ENCODE measurements at places on chromosomes 16 and 17.
A peak's percentile ranks its signal among the peaks of the same experiment; 100 is the strongest.

- no peak for DNase-seq
These were observed 58.2 kb upstream of the STAC2 start for GRCh38 chr17:39283896-39284295.

- peak; percentile 29 for DNase-seq
These were observed 1.4 kb downstream of the APRT start for GRCh38 chr16:88810166-88810911.

DNA sequence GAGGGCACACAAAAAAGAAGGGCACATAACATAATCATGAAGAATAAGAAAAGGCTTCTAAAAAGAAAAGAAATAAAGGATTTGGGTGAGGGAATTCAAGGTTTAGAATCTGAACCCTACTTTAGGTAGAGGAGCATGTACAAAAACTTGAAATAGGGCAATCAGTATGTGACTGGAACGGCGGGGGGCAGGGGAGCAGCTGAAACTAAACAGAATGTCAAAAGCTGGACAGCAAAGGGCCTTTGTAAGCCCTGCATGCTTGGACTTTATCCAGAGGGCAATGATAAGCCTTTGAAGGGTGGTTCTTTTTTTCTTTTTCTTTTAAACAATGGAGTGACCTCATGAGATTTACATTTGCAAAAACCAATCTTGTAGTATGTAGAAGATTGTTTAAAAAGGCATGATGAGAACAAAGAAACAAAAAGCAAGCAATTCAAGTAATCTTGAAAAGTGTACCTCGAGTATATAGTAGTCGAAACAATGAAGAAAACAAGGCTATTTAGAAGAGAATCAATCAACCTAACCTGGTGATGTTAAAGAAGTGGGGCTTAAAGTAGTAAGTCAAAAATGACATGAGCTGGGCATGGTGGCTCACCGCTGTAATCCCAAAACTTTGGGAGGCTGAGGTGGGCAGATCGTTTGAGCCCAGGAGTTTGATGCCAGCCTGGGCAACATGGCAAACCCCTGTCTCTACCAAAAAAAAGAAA is 46.7 kb upstream of the ANKFY1 start:
- DNase-seq: no peak

- no peak for DNase-seq
These were observed 5.6 kb downstream of the CDH16 start for GRCh38 chr16:66913081-66913480.

DNA sequence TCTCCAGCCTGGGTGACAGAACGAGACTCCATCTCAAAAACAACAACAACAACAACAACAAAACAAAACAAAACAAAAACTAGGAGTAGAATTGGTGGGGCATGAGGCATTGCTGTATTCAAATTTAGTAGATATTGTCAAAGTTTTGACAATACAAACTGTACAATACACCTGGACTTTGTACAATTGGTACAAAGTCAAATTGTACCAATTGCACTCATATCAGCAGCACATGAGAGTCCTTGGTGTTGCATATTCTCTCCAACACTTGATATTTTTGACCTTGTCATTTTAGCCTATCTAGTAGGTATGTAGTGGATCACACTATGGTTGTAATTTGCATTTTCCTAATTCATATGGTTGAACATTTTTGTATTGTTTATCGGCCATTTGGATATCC is 14.3 kb upstream of the ATF7IP2 start:
- no peak for DNase-seq

DNA sequence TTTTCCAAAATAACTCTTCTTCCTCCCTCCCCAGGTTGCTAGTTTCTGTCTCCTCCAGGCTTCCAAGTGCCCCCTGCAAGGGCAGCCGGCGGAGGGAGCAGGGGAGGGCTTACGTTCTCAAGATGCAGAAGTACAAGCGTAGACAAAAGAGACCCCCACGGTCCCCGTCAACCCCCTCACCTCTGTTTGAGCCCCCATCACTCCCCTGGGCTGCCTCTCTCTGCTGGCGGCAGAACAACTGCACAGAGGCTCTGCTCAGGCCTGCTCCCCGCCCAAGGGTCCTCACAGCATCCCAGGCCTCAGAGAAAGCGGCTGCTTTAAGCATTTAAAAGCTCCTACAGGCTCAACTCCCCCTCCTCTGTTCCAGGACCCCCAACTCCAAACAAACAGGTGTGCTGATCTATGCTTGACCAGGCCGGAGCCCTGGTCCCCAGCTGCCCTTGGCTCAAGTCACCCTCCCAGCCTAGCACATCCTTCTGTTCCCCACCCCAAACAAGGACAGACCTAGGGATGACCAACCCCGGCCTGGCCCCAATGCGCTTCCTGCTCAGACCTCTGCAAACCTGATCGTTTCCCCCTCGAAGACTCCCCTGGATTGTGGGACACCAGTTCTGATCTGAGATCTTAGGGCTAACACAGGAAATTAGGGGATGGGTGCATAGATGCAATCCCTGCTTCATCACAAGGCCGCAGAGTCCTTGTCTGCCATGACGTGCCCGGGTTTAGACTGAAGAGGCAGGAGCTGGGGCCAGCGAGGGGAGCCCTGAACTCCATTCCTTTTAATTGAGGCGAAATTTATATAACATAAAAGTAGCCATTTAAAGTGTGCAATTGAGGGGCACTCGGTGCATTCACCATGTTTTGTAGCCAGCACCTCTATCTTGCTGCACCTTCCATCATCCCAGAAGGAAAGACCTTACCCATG is 17.2 kb upstream of the RBFOX3 start:
- no peak for DNase-seq

- no peak for DNase-seq
These were observed 33.5 kb downstream of the LMF1 start for GRCh38 chr16:937311-937710.

GRCh38 chr16:6020162-6020985 is 922.8 kb upstream of the EEF2KMT start:
- no peak for DNase-seq

DNA sequence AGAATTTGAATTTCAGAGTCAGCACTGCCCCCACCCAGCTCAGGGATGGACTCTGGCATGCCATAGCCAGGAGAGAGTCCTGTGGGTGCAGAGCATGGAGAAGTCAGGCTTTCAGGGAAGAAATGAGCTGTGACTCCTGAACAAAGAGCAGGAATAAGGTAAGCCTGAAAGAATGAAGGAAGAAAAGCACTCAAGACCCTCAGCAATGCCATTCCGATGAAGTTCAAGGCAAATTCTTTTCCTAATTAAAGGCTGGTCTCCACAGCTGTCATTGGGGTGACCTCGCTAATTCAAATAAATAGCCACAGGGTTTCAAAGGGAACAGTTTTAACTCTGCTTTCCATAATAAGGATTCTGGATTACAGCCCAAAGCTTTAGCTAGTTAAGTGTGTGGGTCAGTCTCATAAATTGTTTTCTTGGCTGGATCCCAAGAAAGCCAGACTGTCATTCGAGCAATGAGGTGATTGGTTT is 31.7 kb downstream of the TOM1L2 start:
- no peak for DNase-seq

DNA sequence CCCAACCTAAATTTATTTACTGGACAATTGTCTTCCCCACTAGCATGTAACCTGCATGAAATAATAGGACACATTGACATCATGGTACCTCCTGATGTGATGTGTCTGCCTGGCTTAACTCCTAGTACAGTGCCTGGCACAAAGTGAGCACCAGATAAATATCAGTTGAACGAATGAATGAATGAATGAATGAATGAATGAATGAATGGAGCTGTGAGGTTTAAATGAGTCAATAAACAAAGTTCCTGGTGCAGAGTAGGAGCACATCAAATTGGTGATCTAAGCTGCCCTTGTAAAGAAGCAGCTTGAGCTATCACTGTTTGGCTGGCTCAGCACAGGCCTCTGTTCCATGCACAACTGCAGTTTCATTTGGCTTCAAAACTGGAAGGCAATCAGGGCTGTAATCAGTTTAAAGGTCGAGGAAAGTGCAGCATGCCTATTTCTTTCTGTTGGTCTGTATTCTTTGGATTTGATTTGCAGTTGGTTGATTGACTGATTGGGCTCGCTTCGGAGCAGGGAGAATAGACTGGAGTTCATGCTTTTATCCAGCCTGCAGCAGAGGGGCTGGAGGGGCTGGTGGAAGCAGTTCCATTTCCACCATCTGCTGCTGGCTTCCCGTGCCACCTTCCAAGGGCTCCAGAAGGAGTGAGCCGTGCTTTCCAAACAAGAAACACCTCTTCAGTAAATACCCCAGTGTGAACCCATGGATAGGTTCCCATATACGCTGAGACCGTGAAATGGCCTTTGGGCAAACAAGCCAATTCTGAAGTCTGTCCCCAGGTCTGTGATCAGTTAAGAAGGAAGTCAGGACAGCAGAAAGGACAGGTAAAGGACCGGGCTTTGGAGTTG is 54.6 kb downstream of the GPRC5B start:
- no peak for DNase-seq

DNA sequence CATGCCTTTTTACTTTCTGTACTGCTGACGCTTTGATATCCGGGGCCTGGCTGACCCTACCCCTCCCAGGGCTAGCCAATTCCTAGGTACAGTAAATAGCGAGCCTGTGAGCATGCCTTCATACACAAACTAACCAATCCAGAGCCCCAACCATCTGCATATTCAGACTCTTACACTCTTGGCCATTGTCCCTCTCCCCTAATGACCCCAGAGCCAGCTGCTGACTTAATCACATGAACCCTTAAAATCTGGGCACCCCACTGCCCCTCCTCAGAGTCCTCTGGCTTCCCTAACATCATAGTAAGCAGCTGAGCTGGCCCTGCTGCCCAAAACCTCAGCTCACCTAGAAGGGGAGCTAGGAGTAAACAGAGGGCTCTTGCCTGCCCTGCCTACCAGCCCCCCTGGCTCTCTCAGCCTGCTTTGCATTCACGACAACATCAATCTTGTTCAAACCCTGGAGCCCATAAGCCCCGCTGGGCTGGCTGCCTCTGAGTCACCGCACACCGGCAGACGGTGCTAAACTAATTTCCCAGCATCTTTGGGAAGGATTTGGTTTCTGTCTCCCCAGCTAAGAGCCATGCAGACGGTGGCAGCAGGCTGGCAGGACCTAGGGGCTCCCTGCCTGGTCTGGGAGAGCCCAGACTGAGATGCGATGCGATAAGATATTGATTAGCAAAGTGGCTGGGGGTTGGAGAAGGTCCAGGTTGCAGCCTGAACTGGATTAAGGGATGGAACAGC is 63.2 kb downstream of the CLEC19A start:
- no peak for DNase-seq

- DNase-seq: no peak
These were observed 767.6 kb downstream of the KCNJ18 start for GRCh38 chr17:22459953-22460350.

DNA sequence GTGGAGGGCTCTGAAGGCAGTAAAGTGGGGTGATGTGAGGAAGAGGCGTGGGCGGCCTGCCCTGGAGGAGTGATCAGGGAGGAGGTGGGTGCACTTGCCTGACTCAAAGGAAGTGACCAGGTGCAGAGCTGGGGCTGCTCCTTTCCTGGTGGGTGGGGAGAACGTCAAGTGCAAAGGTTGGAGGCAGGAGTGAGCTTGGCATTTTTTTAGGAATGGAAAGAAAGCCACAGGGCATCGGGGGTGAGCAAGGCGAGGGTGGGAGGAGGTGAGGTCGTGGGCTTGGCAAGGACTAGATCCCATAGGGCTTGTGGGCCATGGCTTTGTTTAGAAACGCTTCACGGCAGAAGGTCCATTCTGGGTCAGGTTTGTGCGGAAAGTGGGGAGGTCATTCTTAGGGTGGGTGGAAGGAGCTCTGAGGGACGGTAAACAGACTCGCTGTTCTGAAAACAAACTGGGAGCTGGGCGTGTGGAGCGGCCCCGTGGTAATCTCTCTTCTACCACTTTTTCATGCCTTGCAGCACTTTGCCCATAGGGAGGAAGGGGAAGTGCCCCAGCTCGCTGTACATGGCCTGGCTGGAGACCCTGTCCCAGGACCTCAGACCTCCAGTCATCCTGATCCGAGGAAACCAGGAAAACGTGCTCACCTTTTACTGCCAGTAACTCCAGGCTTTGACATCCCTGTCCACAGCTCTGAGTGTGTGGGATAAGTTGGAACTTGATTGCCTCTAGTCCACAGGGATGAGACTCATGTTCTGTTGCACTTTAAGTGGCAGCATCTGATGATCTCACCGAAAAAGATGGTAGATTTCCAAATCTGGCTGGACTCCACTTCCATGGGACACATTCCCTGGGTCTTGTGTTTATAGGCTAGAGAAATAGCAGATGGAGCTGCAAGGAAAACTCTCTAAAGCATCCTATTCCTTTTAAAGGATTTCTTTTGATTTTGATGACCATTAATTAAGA is 18.9 kb upstream of the HERPUD1 start:
- DNase-seq: no peak

GRCh38 chr16:78277321-78278055 is 178.0 kb downstream of the WWOX start:
- DNase-seq: no peak

GRCh38 chr17:63423963-63424362 is 22.1 kb downstream of the CYB561 start:
- no peak for DNase-seq

- DNase-seq: no peak
These were observed 190.8 kb upstream of the NLRP1 start for GRCh38 chr17:5775098-5775497.

DNA sequence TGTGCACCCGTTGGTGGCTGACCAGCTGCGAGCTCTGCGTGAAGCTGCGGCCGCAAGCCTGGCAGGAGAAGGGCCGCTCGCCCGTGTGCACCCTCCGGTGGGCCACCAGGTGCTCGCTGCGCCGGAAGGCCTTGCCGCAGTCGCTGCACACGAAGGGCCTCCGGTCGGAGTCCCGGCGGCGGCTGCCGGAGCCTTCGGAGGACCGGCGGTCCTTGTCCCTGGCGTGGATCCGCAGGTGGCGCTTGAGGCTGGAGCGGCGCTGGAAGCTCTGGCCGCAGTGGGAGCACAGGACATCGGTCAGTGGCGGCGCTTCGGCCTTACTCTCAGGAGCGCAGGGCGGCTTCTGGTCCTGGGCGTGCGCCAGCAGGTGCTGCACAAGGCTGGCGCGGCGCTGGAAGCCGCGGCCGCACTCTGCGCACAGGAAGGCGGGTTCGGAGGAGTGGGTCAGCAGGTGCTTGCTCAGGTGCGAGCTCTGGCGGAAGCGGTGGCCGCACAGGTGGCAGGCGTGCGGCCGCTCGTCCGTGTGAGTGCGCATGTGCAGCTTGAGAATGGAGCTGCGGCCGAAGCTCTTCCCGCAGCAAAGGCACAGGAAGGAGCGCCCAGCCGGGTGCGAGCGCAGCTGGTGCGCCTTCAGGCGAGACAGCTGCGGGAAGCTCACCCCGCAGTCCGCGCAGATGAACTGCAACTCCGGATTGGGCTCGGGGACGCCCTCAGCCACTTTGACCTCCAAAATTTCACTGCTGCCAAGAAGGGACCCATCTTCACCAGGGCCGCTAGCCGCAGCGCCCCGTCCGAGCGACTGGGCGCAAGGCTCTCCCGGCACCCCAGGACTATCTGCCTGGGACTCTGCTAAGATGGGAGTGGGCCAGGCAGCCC is 9.1 kb downstream of the ZSCAN10 start:
- DNase-seq: no peak

Data from CD4-positive, alpha-beta T cell treated with Interferon gamma for 1 hour (primary cell).